Posterior vena cava (tissue), 2 donors: ENCODE measurements at places on chromosomes 5 and 9. TPM values are rescaled to one million over a fixed set of nuclear protein-coding genes. Genes with fewer than 3 reads are reported as not detected.
A peak's percentile ranks its signal among the peaks of the same experiment; 100 is the strongest.

DNA sequence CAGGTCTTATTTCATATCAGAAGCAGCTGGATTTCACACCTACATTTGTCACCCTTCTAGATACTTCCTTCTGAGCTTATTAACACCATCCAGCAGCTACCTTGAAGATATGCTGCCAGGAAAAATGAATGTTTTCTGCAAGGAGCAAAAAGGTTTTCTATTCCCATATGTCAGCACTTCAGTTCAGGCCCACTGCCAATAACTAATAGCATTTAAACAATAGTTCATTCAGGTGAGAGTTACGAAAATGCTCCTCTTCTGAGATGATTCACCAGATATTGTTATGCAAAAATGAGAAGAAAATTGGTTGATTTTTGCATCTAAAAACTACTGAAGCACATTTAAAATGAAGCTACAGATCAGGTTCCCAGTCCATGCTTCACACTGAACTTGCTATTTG lies 56.4 kb upstream of the ISL1 start:
- DNase-seq = no peak

DNA sequence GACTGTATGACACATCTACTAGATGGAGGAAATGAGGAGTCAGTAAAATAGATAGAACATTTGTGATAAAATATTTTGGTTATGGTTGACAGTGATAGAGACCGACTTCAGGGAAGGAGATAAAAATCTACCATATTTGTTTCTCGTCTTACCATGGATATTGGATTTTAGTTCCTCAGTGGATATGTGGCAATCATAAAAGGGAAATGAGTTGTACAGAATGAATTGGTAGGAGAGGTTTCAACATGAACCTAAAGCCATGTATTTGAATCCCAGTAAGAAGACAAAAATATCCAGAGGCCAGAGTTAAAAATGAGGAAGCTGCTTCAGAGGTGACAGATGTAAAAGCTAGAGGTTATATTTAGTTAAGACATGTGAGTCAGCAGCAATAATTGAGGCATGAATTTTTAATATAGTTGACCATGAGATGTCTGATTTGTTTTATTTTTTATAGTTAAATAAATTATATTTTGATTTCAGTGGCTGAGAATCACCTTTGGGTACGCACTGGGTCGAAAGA lies 480.4 kb upstream of the TUSC1 start:
- no peak for DNase-seq

GRCh38 chr9:79962836-79963235 lies 391.1 kb downstream of the TLE4 start:
- DNase-seq = no peak

DNA sequence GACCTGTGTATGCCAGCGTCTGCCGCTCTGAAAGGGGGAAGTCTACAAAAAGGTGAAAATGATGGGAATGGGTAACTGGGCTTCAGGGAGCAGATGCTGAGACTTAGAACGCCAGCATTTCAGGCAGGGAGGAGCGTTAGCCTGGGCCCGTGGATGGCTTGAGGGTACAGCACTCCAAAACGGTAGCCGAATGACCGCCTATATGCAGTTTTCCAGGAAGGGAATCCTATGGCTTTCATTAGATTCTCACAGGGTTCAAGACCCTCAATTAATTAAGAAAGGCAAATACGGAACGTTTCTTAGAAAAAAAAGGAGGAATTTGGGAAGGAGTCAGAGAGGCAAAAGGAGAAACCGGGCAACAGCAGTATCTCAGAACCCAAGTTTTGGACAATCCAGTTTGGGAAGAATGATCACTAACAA lies 639 bp downstream of the AMACR start:
- DNase-seq = no peak

GRCh38 chr9:69323861-69324260 lies 1.2 kb upstream of the ENTREP1 start:
- DNase-seq = no peak

DNA sequence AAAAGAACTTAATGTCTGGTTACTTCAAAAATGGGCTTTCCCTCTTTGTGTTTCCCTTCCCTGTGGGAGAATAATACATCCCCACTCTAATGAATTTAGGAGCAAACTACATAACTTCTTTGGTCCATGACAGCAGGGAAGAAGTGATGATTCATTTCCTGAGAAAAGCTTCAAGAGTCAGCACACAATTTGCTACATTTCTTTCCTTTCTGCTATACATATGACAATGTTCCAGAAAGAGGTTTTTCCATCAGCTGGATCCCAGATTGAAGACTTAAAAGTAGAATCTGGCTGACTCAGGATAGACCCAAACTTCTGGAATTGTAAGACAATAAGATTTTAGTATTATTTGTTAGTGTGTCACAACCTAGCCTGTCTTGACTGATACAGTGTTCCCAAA lies 126.1 kb downstream of the DRD1 start:
- DNase-seq = no peak

DNA sequence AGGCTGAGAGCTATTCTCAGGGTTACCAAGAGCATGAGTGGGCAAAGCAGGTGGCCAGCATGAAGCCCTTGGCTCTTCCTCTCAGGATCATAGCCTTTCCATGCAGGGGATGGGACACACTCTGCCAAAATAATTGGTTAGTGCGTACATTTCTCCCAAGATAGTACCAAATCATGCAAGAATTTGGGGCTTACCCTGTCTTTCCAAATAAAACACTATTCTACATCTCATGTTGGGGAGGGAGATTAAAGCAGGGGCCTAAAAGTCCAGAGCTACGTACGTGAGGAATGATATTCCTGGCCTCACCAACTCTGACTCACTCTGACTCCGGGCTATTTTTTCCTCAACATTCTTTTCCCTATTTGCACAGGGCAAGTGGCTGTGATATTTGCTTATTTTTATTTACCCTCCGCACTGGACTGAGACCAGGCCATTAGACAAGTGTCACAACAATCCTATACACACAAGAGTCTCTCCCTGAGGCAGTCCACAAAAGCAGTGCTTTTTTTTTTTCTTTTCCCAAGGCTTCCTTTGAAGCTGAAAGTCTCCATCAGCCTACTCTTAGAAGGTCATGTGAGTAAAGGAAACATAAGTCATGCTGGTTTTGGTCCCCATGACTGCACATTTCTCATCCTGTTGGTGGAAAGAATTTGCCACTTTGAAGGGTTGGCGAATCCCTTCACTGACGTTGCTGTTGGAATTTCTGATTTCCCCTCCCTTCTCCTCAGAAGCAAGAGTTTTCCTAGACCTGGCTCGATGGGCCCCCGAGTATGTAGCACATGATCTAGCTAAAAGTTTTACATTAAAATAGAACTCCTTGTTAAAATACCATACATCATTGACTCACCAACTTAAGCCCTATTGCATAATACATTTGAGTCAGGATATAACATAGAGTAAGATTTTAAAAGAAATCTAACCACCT lies 40.0 kb downstream of the TMEM252 start:
- DNase-seq = no peak

DNA sequence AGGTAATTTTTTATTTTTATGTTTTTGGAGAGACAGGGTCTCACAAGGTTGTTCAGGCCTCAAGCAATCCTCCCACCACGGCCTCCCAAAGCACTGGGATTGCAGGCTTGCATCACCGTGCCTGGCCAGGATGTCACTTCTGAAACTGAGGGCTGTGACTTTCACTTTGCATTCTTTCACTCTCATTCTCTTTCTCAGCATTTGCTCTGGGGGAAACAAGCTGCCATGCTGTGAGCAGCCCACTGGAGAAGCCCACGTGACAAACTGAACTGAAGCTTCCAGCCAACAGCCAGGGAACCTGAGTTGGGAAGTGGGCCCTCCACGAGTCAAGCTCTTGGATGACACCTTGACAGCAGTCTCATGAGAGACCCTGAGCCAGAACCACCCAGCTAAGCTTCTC lies 109.4 kb downstream of the C5orf15 start:
- peak; percentile 25 for DNase-seq

DNA sequence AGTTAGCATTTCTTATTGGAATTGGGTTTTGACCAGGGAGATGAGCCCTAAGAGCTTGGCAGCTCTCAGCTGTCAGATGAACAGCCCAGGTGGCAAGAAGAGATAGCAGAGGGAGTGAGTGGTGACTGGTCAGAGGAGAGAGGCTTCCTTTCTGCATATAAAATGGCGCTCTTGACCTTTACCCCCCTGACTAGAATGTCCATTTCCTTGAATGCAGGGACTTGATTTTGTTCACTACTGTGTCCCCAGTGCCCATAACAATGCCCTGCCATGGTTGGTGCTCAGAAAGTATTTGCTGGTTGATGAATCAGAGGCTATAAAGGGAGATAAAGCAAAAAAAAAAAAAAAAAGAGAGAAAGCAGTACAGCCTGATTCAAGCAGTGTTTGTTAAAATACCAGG lies 7.2 kb downstream of the CHMP5 start:
- no peak for DNase-seq

DNA sequence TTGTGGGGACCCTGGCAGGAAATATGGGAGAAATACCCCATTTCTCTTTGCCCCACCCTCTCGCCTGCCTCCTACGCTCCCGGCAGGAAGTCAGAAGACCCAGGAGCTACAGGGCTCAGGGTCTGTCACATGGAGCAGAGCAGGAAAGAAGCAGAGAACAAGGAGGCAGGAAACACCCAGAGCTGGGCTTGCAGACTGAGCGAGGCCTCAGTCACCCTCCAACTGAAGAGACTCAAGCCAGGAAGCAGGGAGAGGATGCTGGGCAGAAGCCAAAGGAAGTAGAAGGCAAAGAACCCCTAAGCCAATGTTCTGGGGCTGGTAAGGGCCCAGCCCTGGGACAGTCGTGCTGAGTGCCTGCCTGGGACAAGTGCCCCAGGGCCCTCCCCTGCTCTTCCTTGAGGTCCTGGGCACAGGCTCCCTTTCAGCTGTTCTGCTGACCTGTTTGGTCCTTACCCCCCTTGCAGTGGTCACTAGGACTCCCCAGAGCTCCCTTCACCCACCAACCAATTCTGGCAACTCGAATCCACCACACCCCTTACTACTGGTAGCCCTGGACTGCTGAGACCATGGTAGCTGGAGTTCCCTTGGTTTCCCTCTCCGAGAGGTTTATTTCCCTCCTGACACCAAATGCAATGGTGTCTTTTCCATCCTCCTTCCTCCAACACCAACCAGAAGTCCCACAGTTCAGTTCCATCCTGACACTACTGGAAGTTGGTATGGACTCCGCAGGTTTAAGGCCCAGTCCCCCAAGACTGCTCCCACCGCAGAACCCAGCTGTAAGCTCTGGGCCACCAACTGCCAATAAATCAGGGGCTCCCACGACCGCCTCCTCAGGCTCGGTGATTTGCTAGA lies 157.5 kb downstream of the COL23A1 start:
- no peak for DNase-seq

- DNase-seq = no peak
These were observed 648.5 kb upstream of the WWC1 start for GRCh38 chr5:167642779-167643517.

- no peak for DNase-seq
These were observed 91.5 kb downstream of the SPRY4 start for GRCh38 chr5:142233083-142234032.

DNA sequence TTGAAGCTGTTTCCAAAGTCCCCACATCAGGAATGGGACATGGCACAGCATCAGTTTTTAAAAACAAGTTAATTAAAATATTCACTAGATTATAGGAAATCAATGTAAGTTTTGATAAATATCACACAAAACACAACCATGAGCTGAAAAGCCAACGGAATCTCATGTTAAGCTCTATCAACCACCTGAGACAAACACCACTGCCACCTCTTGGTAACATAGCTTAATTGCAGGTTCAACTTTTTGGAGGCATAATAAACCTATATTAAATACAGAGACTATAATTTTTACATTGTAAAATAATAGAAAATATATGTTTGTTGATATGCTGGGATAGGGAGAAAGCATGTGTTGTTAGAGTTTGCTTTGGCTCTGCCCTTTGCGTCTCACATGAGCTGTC lies 126.1 kb downstream of the SV2C start:
- no peak for DNase-seq

The GDNF gene
- 0.62 TPM for total RNA-seq

The SV2C gene
- 0.05 TPM for total RNA-seq
